ENCODE measurements at places on chromosomes 1 and 21.

GRCh38 chr21:45995686-45996179 lies 14.2 kb downstream of the COL6A1 start:
- no peak for DNase-seq

DNA sequence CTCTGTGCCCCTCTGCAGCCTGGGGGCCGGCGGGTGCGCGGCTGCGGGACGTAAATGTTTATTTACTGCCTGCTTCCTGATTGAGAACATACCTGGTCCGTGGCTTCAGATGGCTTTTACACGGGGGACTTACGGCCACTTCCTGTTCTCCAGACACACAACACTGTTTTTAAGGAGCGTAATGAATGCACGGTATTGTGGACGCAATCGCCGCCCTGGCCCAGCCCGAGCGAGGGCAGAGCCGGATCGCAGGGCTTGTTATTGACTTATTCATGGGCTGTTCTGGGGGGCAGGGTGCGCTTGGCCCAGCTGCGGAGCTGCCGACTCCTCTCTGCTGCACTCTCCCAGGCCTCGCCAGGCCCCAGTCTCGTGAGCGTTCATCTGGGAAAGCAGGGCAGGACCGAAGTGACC lies 52.8 kb upstream of the ACTRT2 start:
- no peak for DNase-seq

DNA sequence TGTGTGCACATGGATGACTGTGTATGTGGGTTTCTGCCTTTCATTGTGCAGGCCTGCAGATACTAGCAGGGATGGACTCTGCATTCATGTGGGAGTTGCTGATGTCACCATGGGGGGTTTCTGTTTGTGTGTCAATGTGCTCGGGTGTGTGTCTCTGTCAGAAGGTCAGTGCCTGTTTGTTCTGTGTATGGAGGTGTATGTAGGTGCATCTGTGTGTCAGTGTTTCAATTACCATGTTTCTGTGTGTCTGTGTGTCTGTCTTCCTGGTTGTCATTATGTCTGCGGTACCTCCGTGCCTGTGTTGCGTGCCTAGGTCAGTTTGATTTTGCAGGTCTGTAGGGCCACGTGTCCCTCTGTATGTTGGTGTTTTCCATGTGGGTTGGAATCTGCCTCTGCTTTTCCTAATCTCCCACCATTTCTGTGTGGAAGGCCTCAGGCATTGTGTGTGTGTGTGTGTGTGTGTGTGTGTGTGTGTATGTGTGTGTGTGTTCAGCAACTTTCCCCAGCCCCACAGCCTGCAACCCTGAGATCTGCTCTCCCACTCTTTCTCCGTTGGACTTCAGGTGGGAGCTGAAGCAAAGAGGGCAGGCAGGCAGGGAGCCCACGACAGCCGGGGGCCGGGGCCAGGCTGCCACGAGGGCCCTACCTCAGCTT lies 36.7 kb upstream of the WASF2 start:
- peak; percentile 67 for DNase-seq

GRCh38 chr21:45834821-45835293 lies 146.7 kb upstream of the COL6A1 start:
- no peak for DNase-seq

- DNase-seq: no peak
These were observed 1.9 kb downstream of the NTRK1 start for GRCh38 chr1:156862584-156862983.

DNA sequence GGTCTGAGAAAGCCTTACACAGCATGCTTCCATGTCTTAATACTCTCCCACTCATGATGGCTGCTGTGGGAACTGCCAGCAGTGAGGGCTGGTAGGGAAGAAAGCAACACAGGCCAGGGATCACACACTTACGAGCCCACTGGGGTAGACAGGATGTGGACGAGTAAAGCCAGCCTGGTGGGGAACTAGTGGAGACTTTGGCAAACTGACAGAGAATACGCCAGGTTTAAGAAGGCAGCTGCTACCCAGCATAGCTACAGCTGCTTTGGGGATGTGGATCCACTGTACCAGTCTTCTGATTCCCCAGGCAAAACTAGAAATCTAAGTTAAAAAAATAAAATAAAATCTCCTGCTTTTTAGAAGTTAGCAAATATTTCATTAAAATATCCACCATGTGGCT lies 664.0 kb downstream of the SMYD3 start:
- no peak for DNase-seq

GRCh38 chr1:53442299-53442698 lies 16.9 kb upstream of the DMRTB1 start:
- no peak for DNase-seq

DNA sequence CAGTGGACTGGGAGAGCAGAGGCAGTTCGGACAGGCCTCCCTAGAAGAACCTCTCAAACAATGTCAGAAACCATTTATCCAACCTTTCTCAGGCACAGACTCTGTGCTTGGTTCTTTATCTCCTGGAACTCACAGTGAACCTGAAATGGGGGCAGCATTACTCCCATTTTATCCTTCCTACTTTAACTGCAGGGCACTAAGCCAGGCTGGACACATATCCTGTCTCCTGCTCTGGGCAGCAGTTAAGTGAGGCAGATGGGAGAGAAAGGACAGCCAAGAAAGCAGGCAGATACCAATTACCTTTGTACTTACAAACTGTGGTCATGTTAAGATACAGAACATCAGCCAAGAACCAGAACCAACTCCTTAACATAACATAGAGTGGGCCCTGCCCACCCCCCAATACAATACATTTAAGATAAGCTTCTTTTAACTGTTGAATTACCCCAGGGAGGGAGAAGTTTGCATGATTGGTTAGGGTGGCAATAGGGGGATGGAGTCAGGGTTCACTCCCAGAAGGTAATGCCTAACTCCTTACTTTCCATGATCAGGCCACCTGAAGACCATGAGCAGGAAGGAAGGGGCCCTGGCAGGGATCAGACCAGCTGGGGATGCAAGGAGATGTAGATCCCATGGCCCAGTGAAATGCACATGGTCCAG lies 10.9 kb downstream of the KDF1 start:
- no peak for DNase-seq

DNA sequence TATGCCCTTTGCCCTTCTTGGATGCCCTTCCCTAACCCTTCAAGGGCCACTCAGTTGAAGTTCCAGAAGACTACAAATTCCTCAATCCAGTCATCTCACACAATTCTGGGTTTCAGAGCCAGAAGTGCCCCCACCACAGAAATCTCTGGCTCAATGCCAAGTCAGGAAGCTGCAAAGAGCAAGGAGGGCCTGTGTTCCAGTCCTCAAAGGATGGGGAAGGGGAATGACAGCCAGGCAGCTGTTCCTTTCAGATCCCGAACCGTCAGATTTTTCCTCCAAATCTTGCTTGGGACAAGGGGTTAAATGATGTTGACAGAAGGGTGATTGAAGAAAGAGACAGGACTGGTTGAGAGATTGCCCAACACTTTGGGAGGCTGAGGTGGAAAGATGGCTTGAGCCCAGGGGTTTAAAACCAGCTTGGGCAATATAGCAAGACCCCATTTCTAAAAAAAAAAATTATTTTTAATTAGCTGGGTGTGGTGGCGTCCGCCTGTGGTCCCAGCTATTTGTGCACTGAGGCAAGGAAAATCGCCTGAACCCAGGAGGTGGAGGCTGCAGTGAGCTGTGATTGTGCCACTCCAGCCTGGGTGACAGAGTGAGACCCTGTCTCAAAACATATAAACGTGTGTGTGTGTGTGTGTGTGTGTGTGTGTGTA lies 716 bp upstream of the HPDL start:
- no peak for DNase-seq

- no peak for DNase-seq
These were observed 75.6 kb upstream of the SLC2A1 start for GRCh38 chr1:43034195-43034658.

GRCh38 chr1:206472024-206472423 lies 1.7 kb downstream of the IKBKE start:
- DNase-seq: no peak

DNA sequence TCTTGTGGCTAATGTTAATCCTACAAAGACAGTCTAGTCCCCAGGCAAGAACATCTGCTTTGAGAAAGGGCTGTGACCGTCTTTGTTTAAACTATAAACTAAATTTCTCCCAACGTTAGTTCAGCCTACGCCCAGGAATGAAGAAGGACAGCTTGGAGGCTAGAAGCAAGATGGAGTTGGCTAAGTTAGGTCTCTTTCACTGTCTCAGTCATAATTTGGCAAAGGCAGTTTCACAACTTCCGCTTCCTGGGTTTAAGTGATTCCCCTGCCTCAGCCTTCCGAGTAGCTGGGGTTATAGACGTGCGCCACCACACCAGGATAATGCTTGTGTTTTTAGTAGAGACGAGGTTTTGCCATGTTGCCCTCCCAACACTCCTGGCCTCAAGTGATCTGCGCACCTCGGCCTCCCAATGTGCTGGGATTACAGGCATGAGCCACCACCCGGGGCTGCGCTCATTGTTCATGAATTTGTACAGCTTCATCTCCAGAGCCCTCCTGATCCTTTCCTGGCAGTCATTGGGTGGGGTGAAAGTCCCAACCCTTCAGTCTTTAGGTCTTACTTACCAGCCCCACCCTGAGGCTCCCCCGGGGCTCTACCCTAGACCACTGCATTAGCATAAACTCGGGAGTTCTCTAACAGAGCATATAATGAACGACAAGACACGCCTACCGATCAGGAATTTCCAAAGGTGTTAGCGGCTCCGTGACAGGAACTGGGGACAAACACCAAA lies 4.9 kb upstream of the MASP2 start:
- no peak for DNase-seq

GRCh38 chr1:161121834-161122233 lies 3.9 kb downstream of the NIT1 start:
- DNase-seq: no peak

DNA sequence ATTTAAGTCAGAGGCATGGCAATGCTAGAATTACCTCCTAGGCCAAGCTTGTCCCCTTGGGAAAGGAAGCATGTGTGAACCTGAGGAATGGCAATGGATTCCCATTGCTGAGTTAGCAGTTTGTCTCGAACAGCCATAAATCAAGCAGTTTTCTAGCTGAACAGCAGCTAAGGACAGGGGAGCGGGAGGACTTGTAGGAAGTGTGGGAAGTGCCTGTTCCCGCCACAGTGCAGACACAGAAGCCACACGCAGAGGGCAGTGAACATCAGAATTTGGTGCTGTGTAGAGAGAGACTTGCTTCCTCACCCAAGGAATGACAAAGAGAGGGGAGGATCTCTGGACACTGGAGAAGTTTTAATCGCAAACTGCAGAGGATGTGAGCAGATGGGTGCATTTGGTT lies 3.8 kb downstream of the PHGDH start:
- DNase-seq: no peak

DNA sequence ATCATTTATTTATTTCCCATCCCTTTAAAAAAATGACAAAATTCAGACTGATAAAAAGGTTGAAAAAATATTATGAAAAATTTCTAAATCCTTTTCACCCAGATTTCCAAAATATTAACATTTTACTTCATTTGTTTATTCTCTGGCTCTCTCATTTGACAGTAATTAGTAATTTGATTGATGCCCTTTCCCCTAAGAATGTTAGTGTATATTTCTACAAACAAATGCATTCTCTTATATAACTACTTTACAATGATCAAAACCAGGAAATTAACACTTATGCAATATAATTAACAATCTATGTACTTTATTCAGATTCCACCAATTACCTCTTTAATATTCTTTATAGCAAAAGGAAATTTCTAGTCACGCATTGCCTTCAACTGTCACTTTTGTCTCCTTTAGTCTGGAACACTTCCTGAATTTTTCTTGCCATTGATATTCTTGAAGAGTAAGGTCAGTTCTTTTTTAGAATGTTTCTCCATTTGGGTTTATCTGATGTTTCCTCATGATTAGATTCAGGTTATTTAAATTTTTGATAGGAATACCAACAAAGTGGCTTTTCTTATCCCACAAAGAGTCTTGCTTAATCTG lies 3.9 kb downstream of the CD53 start:
- no peak for DNase-seq

- no peak for DNase-seq
These were observed 86.8 kb downstream of the TGFBR3 start for GRCh38 chr1:91799159-91799558.

- no peak for DNase-seq
These were observed 31.5 kb upstream of the KCNK1 start for GRCh38 chr1:233582439-233582838.

- DNase-seq: no peak
These were observed 265 bp downstream of the CD1B start for GRCh38 chr1:158331106-158331425.
